ENCODE measurements at places on chromosomes 2 and 18.
A peak's percentile ranks its signal among the peaks of the same experiment; 100 is the strongest.

- no peak for DNase-seq
These were observed 69.6 kb downstream of the R3HDM1 start for GRCh38 chr2:135600915-135601314.

- no peak for DNase-seq
These were observed 57.7 kb upstream of the SEMA4C start for GRCh38 chr2:96927405-96928171.

- DNase-seq = no peak
These were observed 28.1 kb downstream of the MAP4K4 start for GRCh38 chr2:101725515-101726192.

DNA sequence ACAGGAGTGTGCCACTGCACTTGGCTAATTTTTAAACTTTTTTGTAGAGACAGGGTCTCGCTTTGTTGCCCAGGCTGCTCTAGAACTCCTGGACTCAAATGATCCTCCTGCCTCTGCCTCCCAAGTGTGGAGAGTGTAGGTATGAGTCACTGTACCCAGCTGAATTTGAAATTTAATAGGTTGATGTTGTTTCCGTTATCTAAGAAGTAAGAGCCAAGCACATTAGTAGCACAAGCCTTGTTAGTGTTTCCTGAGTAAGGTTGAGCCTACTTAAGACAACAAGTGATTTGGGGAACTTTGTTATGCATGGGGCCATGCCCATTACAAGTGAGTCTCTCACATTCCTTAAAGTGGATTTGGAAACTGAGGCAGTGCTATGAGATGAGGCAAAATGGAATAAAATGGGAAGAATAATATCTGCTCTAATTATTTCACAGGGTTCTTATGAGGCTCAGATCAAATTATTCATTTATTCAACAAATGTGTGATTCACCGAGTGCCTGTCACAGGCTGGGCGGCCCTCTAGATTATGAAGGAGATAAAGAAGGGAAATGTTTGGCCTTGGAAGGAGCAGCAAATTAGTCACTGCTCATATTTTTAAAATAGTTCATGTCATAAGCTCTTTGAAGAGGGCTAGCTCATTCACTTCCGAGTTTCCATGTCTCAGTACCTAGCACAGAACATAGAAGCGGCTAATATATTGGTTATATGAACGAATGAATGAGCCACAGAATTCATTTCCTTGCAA, 217.2 kb downstream of the LDLRAD4 start:
- no peak for DNase-seq

- DNase-seq = peak; percentile 38
These were observed 59.3 kb downstream of the EMILIN2 start for GRCh38 chr18:2905854-2906703.

- DNase-seq = no peak
These were observed 57.2 kb downstream of the REEP1 start for GRCh38 chr2:86280191-86280667.

DNA sequence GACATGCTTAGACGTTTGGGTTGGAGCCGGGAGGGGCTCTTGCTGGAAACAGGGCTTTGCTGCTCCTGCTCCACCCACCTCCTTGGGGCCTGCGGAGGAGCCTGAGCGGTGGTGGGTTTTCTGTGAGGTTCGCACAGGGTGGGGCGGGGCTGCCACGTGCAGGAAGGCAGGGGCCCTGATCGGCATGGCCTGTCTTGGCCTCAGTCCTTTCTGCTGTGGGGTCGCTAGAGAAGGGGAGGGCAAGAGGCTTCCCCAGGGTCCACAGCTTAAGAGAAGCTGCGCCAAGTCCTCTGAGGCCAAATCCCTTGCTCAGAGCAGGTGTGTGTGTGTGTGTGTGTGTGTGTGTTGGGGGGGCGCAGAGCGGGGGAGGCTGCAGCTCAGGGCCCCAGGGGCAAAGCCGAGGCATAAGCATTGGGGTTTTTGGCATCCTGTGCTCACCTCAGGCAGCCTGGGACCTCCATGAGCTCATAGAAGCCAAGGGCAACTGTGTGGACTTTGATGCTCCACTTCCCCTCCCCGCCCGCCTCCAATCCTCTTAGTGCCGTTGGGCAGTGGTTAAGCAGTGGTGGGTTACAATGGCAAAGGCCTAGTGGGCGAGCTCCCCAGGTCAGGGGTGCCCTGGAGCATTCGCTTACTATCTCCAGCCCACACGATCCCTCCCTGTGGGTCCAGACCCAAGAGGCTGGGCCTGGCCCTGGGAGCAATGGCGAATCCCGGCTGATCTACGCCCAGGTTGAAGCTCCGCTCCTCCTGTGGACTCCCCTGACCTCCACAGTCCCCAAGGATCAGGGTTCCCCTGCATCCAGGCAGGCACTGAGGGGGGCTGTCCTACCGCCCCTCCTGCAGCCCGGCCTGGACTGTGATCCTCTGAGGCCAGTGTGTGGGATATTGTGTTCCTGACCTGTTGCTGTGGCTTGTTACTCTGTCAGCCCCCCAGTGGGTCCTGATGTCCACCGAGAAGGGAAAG, 28.9 kb downstream of the TOGARAM2 start:
- no peak for DNase-seq

GRCh38 chr2:196149948-196150347, 21.4 kb downstream of the STK17B start:
- no peak for DNase-seq

DNA sequence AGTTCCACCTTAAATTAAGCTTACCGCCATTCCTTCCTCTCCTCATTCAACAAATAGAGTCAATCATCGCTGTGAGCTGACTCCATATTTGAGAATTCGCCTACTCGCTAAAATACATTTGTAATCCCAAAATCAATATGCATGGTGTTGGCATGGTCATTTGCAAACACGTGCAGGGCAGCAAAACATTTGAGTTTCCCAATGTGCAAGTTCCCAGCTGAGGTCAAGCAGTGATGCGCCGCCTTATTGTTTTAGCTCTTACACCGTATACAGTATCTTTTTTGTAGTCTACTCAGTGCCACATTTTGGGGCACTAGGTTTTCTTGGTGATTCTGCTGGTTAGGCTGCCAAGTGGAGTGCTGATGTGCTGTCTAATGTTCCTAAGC, 73.3 kb upstream of the MGAT4A start:
- no peak for DNase-seq

DNA sequence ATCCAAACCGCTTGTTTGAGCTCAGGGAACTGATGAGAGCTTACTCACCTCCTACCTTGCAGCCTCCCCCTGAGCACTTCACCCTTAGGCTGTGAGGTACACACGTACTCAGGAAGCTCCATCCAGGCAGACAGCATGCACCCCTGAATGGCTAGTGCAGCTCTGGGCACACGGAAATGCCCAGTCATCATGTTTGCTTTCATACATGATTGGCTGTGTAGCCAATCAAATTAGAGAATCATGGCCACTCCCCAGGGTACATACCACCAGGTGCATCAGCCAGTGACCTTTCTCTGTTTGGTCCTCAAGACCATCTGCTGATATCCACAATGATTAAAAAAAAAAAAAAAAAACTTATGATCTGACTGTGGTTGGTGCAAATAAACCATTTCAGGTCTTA, 42.1 kb downstream of the RNF152 start:
- DNase-seq = no peak

GRCh38 chr2:161078211-161078539, 82.1 kb upstream of the TANK start:
- DNase-seq = no peak

DNA sequence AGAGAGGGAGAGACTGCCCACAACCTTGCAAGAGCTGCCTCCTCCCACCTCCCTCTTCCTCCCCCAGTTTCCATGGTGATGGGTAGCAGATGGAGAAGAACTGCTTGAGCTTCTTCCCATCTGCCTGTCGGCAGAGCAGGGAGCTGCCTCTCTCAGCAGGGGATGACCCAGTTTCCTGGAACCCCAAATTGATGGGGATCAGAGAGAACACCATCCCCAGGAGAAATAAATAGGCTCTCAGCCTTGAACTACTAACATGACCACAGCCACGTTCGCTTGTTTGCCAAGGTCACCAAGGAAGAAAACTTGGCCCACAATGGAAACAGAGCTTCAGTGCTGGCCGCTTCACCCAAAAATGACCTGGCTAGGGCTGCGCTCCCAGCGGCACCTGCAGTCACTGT, 82.2 kb downstream of the ADD2 start:
- DNase-seq = no peak

DNA sequence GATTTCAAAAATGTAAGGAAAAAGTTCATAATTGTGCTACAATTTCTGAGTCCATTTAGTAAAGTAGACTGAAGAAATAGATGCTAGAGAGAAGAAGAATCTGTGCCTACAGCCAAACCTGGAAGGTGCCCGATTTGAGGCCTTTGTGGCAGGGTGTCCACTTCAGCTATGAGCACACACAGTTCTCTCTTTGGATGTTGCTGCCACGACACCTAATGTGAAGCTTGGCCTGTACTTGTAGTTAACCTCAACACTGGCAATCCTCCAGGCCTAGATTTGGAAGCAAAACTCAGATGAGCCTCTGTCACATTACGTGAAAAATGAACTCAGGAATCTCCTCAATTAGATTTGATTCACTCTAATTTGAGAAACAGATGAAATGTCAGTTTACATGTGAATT, 90.1 kb upstream of the LRP1B start:
- DNase-seq = no peak

DNA sequence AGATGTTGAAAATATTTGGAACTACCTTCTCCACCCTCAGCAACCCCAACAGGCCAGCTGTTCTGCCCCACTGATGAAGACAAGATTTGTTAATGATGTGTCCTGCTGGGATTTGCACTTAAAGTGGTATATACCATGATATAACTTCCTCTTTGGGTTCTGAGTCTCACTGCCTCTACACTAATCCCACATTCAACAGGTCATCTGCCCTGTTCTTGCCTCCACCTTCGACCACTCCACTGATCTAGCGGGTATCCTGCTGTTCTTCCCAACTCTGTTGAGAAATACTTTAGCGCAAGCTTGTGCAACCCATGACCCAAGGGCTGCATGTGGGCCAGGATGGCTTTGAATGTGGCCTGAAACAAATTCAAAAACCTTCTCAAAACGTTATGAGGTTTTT, 72.7 kb downstream of the LRP1B start:
- DNase-seq = no peak

DNA sequence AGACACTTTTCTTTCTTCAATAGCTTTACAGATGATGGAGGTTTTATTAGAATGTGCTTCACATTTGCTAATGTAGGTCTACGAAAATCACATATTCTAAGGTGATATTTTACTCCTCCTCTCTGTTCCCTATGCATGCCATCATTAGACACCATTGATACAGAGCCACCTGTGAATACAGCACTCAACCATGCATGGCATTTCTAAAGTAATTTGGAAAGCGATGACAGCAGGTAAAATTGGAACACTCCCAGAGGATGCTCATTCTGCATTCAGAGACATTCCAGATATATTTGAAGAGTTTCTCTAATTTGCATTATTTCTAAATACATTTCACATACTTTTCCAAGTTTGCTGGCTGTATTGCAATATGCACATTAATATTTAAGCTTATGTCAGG, 65.3 kb upstream of the RIT2 start:
- no peak for DNase-seq

DNA sequence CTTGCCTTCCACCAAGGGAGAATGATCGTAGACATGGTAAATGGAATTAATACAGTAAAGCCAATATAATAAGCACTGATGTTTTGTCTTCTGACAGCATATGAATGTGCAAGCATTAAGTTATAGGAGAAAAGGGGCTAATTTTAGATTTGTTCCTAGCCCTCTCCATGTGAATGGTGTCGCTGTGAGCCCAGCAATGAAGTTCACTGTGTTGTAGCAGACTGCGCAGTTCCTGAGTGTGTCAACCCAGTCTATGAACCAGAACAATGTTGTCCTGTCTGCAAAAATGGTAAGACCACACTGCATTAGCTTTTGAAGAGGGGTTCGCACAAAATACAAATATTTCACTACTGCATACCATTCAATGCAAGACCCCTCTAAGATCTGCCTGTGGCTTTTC, 25.6 kb downstream of the VWC2L start:
- DNase-seq = no peak

GRCh38 chr2:16687955-16688354, 22.3 kb upstream of the CYRIA start:
- no peak for DNase-seq

DNA sequence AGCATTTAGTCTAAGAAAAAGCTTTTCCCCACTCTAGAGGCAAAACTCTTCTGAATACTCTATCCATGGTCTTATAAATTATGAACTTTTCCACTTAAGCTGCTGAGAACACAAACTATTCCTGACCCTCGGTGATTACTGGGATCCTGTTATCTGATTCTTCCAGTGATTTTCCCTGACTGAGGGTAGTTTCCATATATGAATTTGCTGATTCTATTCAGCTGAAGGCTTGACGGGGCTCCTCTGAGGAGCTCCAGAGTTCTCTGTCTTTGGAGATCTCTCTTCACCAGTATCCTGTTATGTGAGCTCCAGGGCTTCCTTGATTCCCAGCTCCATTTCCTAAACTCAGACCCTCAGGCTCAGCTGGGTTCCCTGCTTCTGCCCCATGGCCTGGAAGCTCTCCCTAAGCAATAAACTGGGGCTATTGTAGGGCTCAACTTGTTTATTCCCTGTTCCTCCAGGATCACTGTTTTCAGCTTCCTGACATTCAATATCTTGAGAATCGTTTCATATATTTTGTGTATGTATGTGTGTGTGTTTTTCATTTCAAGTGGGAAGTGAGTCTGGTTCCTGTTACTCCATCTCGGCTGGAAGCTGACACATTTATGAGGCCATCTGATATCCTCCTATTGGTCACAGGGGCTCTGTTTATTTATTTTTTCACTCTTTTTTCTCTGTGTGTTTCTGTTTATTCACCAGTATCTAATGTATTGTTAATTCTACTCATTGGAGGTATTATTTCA, 78.2 kb downstream of the ARHGAP28 start:
- DNase-seq = no peak

- no peak for DNase-seq
These were observed 210.9 kb downstream of the NDUFA10 start for GRCh38 chr2:239814116-239814860.

DNA sequence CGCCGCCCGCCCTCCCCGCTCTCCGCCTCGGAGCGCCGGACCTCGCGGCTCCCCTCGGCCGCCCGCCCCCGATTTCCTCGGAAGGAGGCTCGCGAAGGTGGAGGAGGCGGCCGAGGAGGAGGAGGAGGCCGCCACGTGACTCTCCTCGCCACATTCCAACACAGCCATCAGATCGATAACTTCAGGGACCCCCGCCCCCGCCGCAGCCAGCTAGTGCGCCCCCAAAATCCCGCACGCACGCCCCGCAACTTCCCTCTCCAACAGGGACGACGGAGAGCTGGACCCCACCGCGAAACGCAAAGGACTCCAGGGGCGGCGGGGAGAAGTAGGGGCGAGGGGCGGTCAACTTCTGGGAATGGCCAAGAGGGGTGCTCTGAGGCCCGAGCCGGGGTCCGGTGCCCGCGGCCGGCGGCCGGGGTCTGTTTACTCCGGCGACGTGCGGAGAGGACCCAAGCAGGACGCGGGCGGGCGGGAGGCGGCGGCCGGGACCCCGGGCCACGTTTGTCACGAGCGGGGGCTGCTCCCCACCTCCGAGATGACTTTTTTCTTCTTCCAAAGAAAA, 2.0 kb downstream of the ZNF521 start:
- DNase-seq = no peak
